Caki2 (cell line): ENCODE measurements at places on chromosomes 11 and 22.

DNA sequence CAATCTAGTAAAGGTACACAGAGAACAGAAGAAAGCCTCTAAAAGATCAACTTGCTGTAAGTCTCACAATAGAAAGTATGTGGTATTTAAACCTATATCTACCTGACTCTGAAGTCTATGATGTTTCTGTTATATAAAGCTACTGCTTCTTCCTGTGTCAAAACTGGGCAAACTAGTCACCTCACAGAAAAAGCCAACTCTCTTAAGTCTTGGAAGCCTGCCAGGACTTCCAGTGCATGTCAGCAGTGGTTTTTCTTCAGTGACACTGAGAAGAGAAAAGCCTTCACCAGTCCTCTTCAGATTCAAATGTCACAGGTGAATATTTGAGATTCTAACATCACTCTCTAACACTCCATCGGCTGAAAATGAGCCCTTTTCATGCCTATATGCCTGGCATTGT is 808.0 kb downstream of the DLG2 start:
- no peak for DNase-seq

- no peak for DNase-seq
These were observed 48.8 kb upstream of the GLYAT start for GRCh38 chr11:58780578-58780977.

DNA sequence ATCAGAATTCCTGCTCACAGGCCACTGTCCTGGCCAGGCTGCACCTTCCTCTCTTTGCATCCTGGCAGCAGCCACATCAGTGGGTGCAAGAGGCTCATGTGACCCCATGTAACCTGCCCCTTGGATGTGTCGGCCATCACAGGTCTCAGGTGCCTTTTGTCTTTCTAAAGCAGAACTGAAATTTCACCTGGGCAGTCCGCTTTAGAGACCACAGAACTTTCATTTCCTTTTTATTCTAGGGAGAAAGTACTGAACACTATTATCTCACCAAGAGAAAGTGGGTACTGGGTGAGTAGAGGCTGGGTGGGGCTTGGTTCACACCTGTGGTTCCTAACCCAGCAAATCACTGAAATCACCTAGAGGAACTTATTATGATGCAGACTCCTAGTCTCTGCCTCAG is 51.7 kb upstream of the NUP160 start:
- DNase-seq = no peak

DNA sequence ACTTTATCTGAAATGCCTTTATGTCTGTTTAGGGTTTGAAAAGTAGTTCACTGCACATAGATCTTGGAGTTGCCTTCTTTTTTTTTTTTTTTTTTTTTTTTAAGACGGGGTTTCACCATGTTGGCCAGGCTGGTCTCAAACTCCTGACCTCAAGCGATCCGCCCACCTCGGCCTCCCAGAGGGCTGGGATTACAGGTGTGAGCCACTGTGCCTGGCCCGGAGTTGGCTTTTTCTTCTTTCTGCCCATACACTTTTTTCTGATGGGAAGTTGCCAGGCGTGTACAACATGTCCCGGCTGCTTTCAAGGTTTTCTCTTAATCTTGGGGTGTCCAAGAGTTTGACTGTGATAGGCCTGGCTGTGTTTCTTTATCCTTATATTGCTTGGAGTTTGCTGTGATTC is 12.9 kb upstream of the GNB1L start:
- no peak for DNase-seq

DNA sequence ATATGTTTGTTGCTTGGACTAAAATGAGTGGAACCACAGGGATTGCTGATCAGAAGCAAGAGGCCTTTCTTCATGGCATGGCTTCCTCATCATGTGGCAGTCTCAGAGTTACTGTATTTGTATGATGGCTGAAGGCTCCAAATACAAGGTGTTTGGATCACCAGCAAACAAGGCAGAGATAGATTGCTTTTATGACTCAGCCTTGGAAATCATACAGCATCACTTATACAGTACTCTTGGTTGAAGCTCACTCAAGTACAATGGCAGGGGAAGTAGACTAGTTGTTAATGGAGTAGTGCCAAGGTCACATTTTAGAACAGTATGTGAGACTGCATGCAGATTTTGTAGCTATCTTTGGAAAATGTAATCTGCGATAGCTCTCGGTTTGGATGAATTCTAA is 16.6 kb downstream of the CAPRIN1 start:
- DNase-seq = peak; percentile 31

GRCh38 chr22:29623059-29623458 is 19.6 kb downstream of the NF2 start:
- DNase-seq = no peak

GRCh38 chr11:18366286-18366685 is 28.1 kb upstream of the LDHA start:
- DNase-seq = no peak

GRCh38 chr11:77865805-77866204 is 44.9 kb downstream of the AAMDC start:
- DNase-seq = no peak

GRCh38 chr11:92765082-92765840 is 204.2 kb upstream of the MTNR1B start:
- no peak for DNase-seq

DNA sequence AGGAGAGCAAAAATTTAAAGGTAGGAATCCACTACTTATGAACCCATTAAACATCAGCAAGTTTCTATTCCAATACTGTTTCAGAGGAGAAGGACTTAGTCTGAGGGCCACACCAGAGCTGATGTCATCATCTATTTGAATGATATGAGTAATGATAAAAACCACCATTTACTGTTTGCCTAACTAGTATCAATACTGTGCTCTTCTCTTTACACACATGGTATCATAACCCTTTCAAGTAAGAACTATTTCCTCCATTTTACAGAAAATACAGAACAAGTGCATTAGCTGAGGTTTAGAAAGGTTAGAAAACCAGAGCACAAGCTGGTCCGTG is 651.3 kb upstream of the KIRREL3 start:
- DNase-seq = no peak

- no peak for DNase-seq
These were observed 11.4 kb downstream of the GNB1L start for GRCh38 chr22:19843107-19843856.

GRCh38 chr22:26474682-26475081 is 8.9 kb downstream of the HPS4 start:
- DNase-seq = peak; percentile 52

DNA sequence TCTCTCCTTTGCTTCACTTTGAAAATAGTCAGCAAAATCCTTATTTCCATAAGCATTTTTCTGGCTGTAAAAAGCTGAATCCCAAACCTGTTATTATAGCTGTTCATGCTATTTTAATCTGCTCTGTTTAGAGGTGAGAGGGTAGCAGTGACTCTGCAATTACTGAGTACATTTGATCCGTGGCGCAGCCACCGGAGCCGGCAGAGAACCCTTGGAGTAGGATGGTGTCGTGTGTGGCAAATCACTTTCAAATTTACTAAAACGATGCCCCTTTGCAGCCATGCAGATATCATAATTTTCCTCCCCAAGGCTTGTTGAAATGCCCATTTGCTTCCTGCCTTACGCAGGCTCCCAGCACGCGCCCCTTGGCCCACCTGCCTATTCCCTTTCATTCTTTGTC is 69.6 kb downstream of the ZBTB16 start:
- no peak for DNase-seq

DNA sequence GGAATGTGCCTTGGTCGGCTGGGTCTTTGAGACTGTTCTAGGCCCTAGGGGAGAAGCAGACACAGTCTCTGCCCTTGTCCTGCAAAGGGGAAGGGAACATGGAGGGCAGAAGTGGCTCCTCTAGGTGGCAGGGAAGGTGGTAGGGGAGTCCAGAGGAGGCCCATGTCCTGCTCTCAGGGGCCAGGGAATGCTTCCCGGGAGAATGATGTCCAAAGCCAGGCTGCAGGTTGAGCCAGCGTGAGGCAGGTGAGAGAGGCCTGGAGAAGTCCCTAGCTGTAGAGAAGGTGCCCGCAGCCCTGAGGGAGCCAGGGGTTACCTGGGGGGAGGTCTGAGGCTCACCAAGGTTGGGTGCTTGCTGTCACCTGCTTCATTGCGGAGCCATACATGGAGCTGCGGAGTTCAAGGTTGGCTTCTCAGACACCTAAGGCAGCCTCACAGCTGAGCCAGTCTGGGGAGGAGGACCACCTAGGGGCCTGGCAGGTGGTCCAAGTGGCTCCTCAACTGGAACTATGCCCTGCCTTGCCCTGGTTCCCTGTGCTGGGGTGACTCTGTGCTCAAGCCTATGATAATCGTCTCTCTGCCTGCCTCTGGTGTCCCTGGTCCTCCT is 46.1 kb downstream of the SMIM38 start:
- DNase-seq = no peak

- DNase-seq = no peak
These were observed 45.0 kb downstream of the TEAD1 start for GRCh38 chr11:12719221-12719620.

- DNase-seq = no peak
These were observed 50.3 kb downstream of the CELSR1 start for GRCh38 chr22:46486996-46487717.

GRCh38 chr11:61955422-61956135 is 5.4 kb downstream of the BEST1 start:
- DNase-seq = no peak

GRCh38 chr22:17471886-17472535 is 91.3 kb upstream of the SLC25A18 start:
- DNase-seq = no peak

GRCh38 chr11:78567209-78567608 is 7.5 kb downstream of the NARS2 start:
- peak; percentile 72 for DNase-seq

GRCh38 chr11:82794490-82794889 is 60.8 kb upstream of the FAM181B start:
- no peak for DNase-seq

GRCh38 chr11:62709247-62710000 is 1.9 kb downstream of the GNG3 start:
- DNase-seq = peak; percentile 78

DNA sequence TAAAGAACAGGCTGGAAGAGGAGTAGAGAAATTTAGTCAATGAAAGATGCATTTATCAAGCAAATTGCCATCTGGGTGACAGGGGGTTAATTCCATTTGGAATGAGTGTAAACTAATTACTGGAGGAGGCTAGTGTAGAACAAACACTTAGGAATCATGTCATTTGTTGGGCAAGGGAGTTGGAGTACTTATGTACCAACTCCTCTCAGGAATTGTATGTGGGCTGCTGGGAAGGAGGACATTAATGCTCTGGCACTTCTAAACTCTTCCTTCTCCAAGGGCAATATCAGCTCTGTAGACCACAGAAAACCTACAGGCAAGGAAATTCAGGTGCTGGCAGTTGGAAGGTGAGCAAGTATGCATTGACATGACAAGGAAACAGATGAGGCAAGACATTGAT is 141.0 kb downstream of the MSANTD4 start:
- DNase-seq = no peak

- no peak for DNase-seq
These were observed 14.6 kb downstream of the CABP7 start for GRCh38 chr22:29734406-29734805.
